ENCODE measurements at places on chromosomes 6 and 20.

DNA sequence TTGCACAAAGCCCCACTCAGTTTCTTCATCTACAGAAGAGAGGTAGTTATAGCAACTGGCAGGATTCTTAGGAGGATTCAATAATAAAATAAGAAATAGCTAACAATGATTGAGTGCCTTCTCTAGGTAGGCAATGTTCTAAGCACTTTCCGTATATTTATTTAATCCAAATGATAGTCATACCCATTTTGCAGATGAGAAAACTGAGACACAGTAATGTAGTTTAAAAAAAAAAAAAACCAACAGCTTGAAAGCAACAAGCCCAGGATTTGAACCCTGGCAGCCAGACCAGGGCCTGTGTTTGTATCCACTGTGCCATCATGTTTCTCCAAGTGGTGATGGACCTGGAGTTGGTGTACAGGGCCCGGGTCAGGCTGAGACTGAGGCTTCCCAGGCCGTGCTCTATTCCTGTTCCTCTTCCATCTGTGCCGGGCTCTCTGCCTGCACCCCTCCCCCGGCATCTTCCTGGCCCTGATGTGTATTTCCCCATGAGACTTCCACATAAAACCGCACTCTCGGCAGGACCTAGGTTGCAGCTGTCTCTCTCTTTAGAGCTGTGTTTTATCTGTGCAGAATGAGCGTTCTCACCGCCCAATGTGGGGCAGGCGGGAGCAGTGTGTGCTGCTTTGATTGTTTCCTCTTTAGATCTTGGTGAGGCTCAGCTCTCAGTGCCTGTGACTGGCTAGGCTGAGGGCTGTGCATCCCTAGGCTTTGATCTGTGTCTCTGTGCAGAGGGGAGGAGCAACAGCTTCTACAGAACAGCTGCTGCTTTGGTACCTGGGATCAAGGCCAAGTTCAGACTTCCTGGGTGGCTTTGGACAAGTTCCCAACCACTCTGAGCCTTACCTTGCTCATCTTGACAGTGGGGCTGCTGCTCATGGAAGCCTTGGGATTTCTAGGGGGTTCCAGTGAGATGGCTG lies 49.5 kb downstream of the TOX2 start:
- DNase-seq = peak; percentile 25

DNA sequence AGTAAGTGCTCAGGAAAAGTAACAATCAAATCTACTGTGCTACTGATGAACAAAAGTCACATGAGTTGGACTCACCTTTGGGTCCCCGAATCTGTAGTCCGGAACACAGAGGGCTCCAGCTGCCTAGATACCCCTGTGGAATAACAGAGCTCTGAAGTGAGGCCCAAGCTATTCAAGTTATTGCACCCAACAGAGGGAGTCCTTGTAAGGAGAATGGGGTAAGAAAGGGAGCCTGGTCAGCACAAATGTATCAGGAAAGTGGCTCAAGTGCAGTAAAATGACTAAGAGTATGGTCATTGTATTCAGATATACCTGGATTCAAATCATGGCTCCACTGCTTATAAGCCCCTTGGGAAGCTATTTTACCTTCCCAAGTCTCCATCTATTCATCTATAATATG lies 20.9 kb downstream of the EDN1 start:
- DNase-seq = no peak

GRCh38 chr6:13362412-13362811 lies 34.1 kb upstream of the TBC1D7 start:
- DNase-seq = no peak

GRCh38 chr6:5351552-5352210 lies 90.4 kb downstream of the FARS2 start:
- no peak for DNase-seq

- DNase-seq = no peak
Measured at GRCh38 chr20:34925981-34926380, 29.6 kb downstream of the GSS start.

DNA sequence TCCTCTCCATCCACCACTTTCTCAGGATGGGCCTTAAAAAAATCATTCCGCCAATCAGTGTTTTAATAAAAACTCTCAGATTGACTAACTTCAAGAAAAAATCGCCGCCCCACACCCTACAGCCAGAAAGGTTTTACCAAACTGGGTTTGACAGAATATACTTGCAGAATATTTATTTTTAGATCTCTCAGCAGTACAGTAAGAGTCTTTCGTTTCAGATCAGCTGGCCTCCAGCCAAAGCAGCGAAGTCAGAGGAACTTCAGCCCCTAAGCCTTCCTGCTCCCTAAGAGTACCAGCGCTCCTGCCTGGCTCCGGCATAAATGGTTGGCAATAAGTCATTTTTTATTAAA lies 24.7 kb downstream of the TBC1D7 start:
- DNase-seq = no peak

- DNase-seq = no peak
Measured at GRCh38 chr6:50213146-50213545, 163.4 kb upstream of the DEFB112 start.

DNA sequence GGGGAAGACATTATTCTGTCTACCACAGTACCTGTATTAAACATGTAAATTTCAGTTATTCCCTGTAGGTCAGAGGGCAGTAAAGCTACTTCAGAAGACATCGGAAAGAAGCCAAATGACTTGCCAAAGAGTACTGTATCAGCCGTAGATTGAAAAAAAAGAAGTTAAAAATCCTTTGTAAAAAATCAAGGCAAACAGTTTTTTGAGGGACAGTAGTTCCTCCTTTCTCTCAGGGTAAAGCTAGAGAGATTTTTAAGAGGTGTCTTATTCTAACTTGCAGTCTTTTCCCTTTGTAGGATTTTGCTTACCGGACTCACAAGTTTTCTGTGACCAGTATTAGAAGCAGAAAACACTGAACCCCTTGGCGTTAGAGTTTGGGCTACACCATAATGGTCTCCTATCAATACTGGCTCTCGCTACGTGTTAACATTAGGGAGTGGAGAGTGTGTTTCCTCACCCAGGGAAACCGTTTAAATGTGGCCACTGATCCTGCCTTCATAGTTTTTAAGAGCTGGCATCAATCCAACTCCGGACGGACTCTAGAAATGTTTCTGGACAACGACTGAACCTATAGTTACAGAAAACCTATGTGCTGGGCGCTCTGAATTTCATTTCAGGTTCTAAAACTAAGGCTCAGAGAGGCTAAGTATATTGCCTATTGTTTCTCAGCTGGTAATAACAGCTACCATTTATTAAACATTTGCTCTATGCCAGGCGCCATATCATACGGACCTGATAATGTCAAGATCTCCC lies 1.3 kb upstream of the ASXL1 start:
- DNase-seq = no peak

GRCh38 chr20:58021481-58021880 lies 207.0 kb downstream of the ANKRD60 start:
- DNase-seq = no peak
